ENCODE measurements at places on chromosomes 3 and 15.

DNA sequence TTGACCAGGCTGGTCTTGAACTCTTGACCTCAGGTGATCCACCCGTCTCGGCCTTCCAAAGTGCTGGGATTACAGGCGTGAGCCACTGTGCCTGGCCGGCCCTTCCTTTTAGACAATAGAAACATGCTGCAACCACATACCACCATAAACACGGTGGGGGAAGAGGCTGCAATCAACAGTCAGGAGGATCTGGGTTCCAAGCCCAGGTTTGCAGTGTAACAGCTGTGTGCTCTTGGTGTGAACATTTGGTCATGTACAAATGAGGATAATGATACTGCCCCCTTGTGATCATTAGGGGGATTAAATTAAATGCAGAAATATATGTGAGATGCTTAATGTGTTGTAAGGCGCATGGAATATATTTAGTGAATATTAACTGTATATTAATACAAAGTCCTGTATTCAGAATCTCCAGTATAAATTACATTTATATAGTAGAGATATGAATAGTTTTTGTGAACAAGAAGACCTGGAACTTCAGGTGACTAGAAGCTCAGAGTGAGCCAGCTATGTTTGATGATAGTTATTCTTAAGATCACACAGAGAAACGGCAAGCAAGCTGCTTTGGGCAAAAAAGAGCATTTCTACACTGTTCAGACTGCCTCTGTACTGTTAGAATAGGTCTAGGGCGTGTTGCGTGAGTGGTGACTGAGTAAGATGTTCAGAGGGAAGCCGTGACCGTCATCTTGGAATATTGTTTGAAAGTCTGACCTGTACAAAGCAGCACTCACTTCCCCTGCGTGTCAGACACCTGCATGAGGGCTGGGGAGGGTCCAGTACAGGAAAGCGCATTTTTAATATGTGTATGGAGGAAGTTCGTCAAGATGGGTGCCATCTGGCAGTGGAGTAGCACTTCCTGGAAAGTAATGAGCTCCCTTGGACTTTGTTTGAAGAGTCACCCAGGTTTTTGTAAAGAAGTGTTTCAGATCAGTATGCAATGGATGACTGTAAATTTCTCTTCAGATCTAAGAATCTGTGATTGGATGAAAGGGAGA, 125.8 kb downstream of the PGPEP1L start:
- peak; percentile 75 for DNase-seq

GRCh38 chr3:45066109-45066801, 40.2 kb downstream of the CLEC3B start:
- no peak for DNase-seq

DNA sequence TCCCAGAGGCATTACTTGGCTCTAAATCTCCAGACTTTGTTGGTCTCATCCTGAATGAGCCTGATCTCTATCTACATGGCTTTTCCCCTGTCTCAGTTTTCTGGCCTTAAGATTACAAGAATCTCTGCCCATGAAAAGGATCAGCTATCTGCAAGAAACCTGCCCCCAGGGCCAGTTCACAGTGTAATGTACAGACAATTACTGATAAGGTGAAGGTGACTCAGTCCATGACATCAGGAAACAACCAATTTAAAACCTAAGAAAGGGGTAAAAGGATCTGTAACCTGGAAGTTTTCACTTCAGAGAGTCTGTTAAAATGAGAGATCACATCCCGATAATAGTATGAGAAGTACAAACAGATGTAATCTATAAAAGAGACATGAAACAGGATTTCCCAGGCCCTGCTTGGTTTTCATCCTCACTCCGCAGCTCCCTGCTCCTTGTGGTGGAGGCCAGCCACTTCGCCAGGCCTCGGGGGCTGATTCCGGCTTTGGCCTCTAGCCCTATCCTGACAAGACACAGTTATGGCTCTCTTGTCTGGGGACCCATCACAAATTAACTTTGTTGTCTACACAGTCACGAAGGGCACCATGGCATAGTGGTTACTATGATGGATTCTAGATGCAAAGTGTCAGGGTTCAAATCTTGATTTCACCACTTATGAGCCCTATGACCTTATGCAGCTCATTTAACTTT, 136.9 kb downstream of the THSD4 start:
- DNase-seq = peak; percentile 25

- no peak for DNase-seq
Observed at GRCh38 chr3:69560818-69561217, 174.9 kb upstream of the FRMD4B start.

GRCh38 chr15:96412906-96413231, 82.4 kb downstream of the NR2F2 start:
- DNase-seq = no peak

DNA sequence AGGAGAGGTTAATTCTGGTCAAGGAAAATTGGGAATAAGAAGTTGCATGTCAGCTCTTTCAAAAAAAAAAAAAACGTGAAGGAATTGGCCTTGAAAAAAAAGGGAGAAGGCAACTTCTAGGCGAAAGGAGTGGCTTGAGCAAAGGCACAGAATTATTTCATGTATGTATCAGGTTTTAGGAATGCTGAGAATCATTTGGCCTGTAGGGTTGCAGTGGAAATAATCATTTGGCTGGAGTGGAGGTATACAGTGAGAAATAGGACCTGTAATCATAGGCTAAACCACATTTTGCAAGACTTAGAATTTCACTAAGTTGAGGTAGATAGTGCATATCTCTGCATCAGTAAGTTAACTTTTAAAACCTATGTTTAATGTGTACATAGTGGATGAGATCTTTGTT, 54.9 kb downstream of the EPHA6 start:
- no peak for DNase-seq

DNA sequence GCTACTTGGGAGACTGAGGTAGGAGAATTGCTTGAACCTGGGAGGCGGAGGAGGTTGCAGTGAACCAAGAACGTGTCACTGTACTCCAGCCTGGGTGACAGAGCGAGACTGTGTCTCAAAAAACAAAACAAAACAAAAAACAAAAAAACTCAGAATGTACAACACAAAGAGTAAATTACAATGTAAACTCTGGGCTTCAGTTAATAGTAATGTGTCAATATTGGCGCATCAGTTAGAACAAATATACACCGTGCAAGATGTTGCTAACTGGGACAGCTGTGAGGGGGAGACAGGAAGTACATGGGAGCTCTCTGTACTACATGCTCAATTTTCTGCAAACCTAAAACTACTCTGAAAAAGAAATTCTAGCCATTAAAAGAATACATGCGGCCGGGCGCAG, 23.5 kb upstream of the TRPM1 start:
- DNase-seq = no peak

DNA sequence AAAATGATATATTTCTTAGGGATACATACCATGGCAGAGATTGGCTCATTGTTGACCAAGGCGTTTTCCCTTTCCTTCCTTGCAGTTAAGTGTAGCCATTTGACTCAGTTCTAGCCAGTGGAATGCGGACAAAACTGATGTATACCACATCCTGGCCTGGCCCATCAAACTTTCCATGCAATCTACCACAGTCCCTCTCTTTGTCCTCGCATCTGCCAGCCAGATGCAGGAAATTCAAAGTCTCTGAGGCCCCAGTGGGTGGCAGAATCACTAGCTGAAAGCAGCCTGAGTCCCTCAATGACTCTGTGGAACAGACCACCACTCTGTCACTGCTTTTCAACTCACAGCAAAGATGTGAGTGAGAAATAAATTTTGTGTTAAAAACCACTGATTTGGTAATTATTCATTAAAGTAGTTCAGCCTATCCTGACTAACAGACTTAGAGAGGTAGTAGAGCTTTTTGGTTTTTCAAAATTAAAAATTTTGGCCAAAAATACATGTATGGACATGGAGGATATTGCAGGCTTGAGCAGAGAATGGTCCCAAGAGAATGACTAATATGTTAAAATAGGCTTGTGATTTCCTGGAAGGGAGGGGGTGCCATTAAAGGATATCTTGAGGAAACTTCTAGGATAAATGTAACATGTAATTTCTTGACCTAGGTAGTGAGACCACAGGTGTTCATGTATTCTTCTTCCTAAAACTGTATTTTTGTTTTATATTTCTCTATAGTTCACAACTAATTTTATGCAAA, 10.9 kb downstream of the LRRFIP2 start:
- peak; percentile 93 for DNase-seq

GRCh38 chr3:98457543-98457942, 5.5 kb upstream of the OR5K1 start:
- no peak for DNase-seq

- DNase-seq = no peak
Observed at GRCh38 chr3:185645596-185646381, 59.7 kb downstream of the SENP2 start.

- no peak for DNase-seq
Observed at GRCh38 chr15:91311986-91312385, 211.9 kb downstream of the SV2B start.

DNA sequence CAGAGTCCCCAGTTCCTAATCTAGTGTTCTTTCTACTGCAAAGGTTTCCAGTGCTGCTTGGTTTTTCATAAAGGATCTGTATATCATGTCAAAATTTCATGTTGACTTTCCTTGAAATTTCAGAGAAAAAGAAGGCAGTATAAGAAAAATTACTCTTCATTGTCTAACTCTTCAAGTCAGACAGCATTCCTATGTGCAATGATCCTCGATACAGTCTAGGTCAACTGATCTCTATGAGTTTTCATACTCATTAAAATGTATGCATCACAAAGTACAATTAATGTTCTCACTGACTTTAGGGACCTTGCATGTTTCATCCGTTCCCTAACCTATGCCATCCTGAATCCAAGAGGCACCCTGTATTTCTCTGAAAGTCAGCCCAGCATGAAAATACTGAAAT, 317.3 kb downstream of the ZBTB20 start:
- DNase-seq = no peak

DNA sequence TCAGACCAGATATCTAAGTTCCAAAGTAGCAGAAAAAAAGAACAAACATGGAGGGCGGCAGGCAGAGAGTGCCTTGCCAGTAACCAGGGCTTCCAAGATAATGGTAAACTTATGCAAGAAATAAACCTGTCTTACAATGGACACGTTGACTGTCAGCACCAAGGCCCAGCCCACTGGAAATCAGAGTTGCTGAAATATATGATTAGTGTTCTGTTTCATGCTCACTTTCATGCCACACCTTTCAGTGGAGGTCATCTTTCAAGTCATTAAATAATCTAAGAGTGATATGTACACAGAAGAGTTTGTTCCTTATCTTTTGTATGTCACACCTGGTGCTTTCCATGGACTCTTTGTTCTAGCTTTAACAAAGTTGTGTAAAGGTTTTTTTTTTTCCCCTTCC, 358.1 kb downstream of the MECOM start:
- DNase-seq = no peak

GRCh38 chr15:72163719-72164118, 33.9 kb downstream of the GRAMD2A start:
- no peak for DNase-seq

DNA sequence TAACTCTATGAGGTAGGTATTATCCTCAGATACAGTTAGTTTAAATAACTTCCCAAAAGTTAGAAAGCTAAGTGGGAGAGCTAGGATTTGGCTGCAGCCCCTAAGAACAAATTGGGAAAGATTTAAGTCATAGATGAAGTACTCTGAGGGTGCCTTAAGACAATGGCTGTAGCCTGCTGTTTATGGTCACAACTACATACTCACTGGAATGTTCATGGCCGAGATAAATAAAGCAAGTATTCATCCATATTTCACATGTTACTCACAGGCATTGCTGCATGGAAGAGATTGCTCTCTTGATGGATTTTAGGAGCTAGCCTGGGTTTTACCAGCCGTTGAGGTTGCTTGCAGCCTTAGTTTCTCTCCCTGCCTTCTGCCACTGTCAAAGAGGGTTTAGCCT, 145.0 kb downstream of the CMSS1 start:
- DNase-seq = peak; percentile 90

- DNase-seq = no peak
Observed at GRCh38 chr3:187971629-187972028, 182.3 kb upstream of the LPP start.

GRCh38 chr3:122668930-122669730, 11.5 kb upstream of the PARP14 start:
- peak; percentile 75 for DNase-seq

- no peak for DNase-seq
Observed at GRCh38 chr15:41047474-41047873, 68.6 kb downstream of the INO80 start.

- no peak for DNase-seq
Observed at GRCh38 chr15:65828585-65828984, 36.5 kb upstream of the DENND4A start.

DNA sequence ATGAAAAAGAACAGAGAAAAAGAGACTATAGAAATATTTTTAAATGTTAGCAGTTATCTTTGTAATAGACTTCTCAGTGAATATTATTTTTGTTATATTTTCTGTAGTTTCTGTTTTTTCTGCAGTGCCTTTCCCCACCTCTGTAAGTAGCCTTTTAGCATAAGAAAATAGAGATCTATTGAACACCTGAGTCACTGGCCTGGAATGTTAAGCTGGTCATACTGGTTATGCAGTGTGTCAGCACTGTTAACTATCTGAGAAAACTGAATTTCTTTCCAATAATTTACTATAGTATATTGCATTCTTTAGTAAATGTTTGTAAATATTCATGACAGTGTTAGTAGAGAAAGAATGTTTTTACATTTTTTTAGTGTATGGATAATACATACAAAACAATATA, 79.8 kb downstream of the NECTIN3 start:
- peak; percentile 79 for DNase-seq

- no peak for DNase-seq
Observed at GRCh38 chr15:68434021-68434420, 2.1 kb upstream of the ITGA11 start.

DNA sequence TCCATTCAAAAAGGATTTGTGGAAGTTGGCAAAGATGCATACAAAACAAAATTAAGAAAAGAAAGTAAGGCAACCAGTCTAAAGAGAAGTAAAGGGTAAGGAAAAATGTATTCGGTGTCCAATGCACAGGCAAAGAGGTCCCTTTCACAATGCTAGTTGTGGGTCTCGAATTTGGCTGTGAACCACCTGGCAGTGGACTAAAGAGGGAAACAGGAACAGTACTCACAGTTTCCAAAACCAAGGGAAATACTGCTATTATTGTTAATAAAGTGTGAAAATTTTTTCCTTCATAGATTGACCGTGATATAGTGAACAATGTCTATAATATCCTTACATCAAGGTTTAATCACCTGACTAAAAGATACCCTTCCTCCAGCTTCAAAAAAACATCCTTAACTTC, 57.9 kb downstream of the TNIK start:
- no peak for DNase-seq

- no peak for DNase-seq
Observed at GRCh38 chr3:14845180-14845579, 26.4 kb downstream of the FGD5 start.

DNA sequence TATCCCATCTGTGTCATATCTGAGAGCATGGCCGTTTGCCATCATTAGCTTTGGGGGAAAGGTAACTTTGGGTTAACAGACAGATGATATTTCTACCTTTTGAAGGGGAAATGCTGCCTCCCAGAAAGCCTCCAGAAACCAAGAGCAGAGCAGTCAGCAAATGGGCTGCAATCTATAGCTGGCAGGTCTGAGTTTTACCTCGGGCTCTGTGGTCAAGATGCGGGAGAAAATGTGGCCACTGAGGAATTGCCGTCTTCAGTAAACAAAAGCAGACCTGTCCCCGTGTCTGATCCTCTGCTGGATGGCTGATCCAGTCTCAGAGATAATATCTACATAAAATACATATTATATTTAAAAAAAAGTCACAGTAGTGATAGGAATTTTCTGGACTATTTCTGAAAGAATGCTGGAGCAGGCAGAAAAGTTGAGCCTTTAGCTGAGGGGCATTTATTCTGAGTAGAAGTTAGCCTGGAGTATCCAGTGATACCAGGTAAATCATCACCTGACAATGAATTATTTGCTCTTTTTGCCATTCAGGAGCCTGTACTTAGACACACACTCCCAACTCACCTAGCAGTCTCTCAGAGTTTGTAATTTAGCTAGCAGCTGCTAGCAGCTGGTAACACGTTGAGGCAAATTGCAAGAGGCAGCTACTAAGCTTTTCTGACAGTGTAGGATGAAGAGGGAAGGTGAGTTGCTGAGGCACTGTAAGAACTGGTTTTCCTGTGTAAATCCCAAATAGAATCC, 285.3 kb upstream of the RARB start:
- DNase-seq = no peak
